ENCODE measurements at places on chromosomes 1 and 21.

- no peak for DNase-seq
Observed at GRCh38 chr1:71049951-71050598, 2.5 kb upstream of the PTGER3 start.

GRCh38 chr1:111563619-111564018 is 56.0 kb upstream of the RAP1A start:
- no peak for DNase-seq

DNA sequence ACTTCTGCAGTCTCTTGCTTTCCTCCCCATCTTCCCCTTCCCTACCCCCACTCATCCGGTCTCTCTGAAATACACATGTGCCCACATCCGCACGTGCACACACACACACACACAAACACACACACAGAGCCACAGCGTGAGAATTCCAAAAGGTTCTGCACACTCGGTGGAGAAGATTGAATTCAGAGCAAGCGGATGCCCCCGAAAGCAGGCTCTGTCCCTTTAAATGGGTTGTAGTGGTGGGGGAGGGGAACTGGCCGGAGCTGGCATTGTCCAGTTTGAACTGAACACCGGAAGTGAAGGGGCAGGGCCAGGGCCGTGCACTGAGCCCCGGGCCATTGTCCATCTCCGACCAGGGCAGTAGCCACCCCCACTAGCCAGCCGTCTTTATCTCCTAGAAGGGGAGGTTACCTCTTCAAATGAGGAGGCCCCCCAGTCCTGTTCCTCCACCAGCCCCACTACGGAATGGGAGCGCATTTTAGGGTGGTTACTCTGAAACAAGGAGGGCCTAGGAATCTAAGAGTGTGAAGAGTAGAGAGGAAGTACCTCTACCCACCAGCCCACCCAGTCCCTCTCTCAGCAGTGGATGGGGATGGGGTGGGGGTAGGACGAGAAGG is 1.3 kb upstream of the LIN28A start:
- DNase-seq, result no peak

- DNase-seq, result no peak
Observed at GRCh38 chr1:46204406-46204742, 1.2 kb downstream of the LURAP1 start.

- DNase-seq, result no peak
Observed at GRCh38 chr1:160244209-160244608, 18.1 kb downstream of the DCAF8 start.

DNA sequence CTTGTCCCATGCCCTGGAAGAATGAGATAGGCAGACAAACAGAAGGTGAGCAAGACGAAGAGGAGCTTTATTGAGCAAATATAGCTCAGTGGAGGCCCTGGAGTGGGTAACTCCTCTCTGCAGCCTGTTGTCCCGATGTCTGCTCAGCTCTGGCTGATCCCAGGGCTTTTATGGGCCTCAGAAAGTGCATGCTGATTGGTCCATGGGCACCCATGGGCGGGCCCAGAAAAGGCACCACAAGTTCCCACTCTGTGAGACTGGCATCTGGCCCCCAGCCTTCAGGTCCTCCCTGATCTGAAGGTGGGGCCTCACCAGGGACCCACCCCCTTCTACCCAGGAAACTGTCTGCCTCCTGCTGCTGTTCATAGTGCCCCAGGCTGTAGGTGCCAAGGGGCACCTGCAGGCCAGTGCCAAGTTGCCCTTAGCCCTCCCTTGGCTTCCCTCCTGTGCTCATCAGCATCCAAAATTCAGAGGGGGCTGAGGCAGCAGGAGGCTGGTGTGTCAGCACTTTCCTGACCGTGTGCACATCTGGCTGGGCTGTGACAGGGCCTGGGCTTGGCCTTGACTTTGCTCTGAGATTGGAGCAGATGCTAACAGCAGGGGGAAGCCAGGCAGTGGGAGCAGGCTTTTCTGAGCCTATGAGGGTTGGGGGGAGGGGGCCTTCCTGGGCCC is 35.4 kb downstream of the ACTL8 start:
- no peak for DNase-seq

GRCh38 chr1:54356680-54357147 is 49.5 kb downstream of the SSBP3 start:
- peak; percentile 45 for DNase-seq

GRCh38 chr1:16978567-16979474 is 1.6 kb downstream of the MFAP2 start:
- no peak for DNase-seq

DNA sequence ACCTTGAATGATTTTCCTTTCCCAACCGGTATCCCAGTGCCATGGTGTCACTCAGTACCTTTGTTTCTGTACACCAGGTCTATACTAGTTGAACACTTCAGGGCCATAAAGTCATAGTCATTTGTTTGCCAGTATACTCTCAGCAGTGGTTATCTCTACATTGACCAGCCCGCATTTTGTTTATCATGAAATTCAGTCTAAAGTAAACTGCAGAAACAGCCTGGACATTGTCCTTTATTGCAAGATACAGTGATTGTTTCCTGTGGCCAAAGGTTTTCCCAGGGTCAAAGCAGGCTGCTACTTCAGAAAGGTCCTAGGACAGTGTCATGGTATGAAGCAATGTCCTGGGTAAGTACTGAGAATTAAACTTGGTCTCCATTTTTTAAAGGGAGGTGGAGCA is 407.4 kb downstream of the RWDD3 start:
- DNase-seq, result no peak

- no peak for DNase-seq
Observed at GRCh38 chr1:53959664-53960250, 13.6 kb downstream of the LRRC42 start.

- no peak for DNase-seq
Observed at GRCh38 chr1:48851638-48852037, 74.9 kb upstream of the BEND5 start.

GRCh38 chr1:15417059-15417934 is 7.6 kb downstream of the EFHD2 start:
- peak; percentile 59 for DNase-seq

DNA sequence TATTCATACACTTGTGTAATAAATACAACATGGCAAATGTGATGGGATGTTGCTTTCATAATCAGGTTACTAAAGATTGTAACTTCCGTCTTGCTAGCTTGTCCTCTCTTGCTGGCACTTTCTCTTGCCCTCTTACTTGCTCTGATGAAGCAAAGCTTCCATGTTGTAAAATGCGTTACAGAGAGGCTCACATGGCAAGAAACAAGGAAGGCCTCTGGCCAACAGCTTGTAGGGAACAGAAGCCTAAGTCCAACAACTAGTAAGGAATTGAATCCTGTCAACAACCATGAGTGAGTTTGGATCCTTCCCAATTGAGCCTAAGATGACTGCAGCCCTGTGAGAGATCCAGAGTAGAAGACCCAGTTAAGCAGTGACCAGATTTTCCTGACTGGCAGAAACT is 15.4 kb downstream of the TMED5 start:
- DNase-seq, result no peak

DNA sequence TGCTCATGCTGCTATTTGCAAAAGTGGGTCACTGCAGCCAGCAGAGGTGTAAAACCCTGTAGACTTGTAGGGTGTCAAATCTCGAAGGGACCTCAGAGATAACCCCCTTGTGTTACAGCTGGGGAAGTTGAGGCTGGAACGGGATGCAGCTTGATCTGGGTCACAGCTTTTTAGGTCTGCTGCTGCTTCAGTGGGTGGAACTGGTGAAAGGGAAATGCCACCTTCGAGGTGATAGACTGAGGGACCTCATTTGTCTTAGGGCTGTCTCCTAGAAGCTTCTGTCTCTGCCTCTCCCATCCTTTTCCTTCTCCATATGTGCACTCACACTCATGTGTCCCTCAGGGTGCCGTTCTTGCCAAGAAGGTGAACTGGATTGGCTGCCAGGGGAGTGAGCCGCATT is 35.4 kb downstream of the QSOX1 start:
- DNase-seq, result no peak

- DNase-seq, result no peak
Observed at GRCh38 chr1:218957971-218958370, 215.7 kb upstream of the LYPLAL1 start.

DNA sequence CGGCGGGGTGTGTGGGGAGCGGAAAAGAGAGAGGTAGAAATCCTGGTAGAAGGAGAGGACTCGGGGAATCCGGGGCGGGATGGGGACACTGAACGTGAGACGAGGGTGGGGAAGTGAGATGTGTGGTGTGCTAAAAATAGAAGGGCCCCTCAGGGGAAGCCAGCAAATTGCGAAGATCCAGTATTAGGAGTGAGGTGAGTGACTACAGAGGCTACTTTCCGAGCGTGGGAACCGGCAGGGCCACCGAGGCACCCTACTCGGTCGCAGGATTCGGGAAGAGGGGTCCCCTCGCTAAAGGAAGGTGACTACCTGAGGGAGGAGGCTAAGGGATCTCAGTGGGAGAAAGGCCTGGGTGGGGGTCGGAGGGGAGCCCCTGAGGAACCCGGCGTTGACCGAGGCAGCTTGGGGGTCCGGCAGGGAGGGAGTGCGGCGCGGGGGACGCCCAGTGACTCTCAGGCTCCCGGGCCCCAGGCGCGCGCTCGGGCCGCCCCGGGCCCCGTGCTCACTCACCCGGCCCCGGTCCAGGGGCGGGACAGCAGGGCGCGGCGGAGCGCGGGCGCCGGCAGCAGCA is 318 bp downstream of the ALDH4A1 start:
- no peak for DNase-seq

DNA sequence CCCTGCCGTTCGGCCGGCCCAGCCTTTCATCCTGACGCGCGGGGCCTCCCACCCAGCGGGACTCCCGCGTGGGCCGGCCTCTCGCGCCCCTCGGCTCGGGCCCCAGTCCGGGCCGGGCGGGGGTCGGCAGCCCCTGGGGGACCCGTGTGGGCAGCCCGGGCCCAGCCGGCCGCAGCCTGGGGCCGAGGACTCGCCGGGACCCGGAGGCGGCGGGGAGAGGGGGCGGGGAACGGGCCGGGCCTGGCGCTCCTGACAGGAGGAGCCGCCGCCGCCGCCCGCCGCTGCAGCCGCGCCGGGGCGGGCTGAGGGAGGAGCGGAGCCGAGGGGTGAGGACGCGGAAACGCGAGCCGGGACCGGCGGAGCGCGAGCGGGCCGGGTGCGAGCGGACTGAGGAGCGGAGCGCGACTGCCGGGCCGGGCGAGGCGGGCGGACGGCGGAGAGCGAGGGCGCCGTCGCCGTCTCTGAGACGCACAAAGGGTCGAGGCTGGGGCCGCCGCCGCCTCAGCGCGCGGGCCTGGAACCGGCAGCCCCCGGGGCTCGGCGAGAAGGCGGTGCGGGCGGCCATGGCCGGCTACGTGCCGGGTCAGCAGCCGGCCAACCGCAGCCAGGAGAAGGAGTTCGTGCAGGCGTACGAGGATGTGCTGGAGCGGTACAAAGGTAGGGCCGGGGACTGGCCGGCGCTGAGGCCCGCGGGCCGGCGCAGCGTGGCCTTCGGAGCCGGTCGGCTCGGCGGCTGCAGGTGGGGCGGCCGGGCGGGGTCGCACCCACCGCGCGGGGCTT is 79.1 kb downstream of the NDUFS5 start:
- peak; percentile 74 for DNase-seq

GRCh38 chr1:40662151-40662550 is 3.3 kb downstream of the RIMS3 start:
- DNase-seq, result no peak
